ENCODE measurements at places on chromosomes 6 and 20. TPM values are rescaled to one million over a fixed set of nuclear protein-coding genes. Genes with fewer than 3 reads are reported as not detected.

DNA sequence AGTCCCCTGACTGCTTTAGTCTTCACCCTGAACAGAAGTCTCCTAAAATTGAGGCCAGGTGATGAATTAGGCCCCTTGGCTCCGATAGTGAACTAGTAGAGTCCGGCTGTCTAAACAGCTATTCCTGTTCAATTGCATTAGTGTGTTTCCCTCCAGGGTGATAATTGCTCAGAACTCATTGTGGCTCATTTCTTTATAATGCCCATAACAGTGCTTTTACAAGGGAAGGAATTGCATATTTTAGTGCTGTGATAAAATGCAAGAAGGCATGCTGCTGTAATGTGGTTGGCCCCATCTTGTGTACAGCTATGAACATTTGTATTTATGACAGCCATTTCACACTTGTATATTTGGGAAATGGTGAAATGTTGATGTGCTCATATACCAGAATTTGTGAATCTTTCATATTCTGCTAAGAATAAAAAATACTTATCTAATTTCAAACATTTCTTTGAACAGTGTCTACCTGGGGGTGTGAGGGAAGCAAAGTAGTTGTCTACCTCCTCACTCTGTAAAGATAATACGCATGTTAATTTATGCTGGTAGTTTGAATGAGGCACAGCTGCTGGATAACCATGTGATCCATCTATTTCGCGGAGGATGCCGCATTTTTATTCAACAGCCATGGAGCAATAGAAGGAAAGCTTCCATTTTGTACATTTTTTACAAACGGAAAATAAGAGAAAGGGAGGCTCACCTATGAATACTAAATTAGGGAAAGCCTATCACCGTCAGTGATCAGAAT lies 451.4 kb downstream of the NKAIN2 start:
- no peak for DNase-seq

The TMEM170B gene
- 5.7 TPM for total RNA-seq

DNA sequence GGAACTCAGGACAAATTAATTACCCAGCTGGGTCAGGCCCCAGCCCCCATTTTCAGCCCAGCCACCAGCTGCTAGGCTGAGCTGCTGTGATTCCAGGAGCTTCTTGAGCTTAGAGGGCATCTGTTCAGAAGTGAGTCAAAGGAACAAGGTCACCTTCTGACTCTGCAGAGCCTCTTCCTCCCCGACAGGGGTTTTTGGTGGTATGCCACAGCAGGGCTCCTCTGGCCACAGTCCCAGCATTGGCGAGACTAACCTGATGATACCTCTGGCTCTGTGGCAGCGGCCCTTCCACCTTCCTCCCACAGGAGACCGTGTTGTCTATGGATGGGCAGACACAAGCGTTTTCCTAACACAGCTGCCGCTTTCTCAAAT lies 39.7 kb downstream of the ZC3H12D start:
- no peak for DNase-seq

- no peak for DNase-seq
Observed at GRCh38 chr6:168964138-168964835, 289.4 kb downstream of the THBS2 start.

GRCh38 chr6:135274561-135275293 lies 93.6 kb downstream of the MYB start:
- DNase-seq, result no peak

The MICAL1 gene
- 9.8 TPM for total RNA-seq

DNA sequence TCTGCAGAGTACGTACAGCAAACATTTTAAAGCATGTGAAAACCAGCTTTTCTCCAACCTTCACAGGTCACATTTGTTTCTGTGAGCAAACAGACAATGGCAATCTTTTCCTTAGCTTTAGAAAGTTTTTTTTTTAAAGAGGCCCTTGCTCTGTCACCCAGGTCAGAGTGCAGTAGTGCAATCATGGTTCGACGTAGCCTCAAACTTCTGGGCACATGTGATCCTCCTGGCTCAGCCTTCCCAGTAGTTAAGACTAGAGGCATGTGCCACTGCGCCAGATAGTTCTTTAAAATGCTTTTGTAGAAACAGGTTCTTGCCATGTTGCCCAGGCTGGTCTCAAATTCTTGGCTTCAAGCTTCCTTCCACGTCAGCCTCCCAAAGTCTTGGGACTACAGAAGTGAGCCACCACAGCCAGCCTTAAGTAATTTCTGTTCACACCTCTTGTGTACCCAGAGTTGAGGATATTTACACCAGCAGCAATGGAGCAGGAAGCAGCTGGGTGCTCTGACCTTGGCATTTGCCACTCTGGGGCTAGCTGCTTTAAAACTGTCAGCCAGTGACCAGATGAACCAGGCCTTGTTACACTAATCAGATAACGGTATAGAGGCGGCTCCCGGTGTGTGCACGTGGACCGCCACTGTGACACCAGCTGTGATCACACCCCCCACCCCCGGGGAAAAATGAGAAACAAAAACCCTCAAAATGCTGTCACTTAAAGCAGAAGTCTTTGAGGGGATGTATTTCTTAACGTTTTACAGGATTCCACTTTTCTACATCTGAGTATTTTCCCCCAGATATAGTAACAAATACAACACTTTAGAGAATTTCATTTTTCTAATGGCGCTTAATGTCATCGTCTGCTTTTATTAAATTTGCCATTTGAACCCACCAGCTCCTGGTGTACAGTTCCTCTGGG lies 71.3 kb downstream of the AKAP12 start:
- DNase-seq, result no peak

The RGS17 gene
- 0.18 TPM for total RNA-seq

- no peak for DNase-seq
Observed at GRCh38 chr6:2988094-2988425, 11.6 kb upstream of the NQO2 start.

The TFAP2C gene
- 0.47 TPM for total RNA-seq

- no peak for DNase-seq
Observed at GRCh38 chr6:684831-685636, 7.9 kb downstream of the EXOC2 start.

DNA sequence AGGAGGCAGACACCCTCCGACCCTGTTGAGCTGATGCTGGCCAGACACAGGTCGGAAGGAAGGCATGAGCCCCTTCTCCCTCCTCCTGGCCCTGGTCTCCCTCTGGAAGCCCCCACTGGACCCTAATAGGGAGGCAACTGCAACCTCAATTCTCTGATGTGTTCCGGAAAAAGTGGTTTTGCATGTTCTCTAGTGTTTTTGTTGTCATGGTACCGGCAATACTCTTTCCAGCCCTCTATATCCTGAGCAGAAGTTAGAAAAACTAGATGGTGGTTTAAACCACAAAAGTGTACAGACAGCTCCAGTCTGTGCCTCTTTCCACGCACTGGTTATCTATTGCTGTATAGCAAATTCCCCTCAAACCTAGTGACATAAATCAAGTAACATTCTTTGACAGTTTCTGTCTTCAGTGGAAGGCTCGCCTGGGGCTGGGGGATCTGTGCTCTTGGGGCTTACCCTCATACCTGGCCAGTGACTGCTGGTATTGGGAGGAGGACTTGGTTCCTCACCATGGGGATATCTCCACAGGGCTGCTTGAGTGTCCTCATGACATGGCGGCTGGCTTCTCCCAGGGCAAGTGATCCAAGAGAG lies 37.0 kb downstream of the SYTL3 start:
- no peak for DNase-seq

DNA sequence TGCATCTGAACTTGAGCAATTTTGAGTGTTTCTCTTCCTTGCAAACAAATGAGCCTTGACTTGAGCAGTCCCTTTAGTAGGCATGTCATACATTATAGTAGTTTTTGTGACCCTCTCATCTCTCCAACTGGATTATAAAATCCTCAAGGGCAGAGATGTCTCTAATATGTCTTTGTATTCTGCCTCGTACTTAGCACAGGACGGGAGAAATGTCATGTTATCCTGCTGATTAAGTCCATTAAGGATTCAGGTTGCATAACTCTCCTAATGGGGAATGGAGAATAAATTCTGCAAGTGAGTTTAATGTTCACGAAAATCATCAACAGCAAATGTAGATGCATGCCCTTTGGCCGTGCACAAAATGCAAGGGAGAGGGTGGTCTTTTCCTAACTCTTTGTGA lies 942.9 kb downstream of the KIF16B start:
- DNase-seq, result no peak
